ENCODE measurements at places on chromosomes 12 and 14.

- no peak for DNase-seq
These were observed 932.6 kb upstream of the TMEM132C start for GRCh38 chr12:127334365-127334764.

- no peak for DNase-seq
These were observed 2.1 kb upstream of the ARHGAP5 start for GRCh38 chr14:32074887-32075572.

DNA sequence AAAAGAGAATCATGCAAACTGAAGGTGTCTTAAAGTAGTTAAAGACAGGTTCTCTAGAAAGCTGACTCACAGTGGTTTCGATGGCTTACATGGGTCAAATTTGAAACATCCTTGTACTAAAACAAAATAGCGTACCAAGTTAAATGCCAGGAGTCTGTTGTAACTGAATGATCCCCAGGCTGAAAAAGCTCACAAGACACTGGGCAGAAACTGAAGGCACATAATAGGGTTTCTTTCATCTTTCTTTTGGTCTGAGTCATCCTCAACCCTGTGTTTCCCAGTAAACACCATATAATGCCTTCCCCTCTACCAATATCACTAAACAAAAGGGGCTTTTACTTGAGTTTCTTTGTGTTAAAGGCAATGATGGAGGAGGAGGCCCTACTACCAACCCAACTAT lies 12.8 kb downstream of the ZFYVE1 start:
- DNase-seq: no peak

DNA sequence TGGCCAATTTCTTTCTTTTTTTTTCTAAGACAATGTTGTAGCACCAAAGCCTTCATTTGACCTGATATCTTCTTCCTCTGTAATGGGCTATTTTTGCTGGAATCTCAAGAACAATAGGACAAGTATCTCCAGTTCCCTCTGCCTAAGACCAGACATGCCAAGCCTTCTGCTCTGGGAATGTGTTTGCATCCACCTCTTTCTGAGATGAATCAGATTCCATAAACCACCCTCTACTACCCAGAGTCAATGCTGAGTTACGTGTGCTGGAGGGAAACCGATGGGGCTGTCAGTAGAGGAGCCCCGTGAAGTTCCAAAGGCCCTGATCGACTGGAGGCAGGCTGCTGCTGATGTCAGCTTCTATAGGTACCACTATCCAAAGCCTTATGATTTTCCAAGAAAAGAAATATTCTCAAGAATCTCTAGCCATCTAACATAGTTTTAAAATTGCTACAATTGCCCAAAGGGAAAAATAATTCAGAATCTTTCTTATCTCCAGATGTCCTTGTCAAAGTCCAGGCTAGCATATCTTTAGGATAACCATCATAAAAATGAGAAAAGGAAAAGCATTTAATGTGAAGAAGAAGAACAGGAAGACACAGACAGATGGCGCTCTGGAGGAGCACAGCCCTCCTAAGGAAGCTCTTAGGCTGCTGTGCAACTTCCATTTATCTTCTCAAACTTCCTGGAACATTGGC lies 101.9 kb downstream of the SLC8A3 start:
- no peak for DNase-seq

DNA sequence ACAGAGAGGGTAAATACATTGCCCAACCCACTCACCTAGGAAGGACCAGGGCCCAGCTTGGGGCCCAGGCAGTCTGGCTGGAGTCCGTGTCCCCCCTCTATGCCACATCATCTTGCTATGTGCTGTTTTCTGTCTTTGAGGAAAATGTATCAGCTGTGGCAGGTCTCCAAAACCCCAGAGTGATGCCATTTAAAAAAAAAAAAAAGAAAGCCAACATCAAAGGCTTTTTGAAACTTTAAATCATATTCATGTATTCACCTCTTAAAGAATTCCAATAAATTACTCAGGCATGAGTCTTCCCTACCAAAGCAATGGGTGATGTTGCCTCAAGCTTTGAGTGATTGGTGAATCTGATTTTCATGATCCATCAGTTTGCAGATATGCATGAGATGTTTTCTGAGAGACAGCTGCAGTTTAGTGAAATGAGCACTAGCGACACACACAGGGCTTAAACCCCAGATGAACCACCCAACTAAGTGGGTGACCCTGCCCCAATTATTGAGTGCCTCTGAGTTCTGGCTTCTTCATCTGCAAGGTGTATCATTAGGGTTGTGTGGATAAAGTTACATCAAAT lies 6.1 kb downstream of the KRT81 start:
- DNase-seq: no peak

GRCh38 chr14:85895603-85896002 lies 365.7 kb downstream of the FLRT2 start:
- no peak for DNase-seq

DNA sequence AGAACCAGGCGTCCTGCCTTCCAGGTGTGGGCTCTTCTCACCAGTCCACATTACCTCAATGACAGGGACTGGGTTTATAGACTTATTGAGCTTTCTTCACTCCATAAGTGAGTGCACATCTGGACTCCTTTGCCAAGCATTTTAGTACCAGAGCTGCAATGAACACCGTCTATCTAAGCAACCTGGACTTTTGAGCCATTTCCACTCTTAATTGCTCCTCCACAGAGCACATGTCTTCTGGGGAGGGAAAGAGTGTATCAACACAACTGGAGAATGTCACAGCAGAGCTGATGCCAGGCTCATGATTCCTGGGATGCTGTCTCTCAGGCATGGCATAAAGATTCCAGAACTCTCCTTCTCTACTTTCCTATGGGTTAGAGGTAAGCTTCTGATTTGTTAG lies 43.0 kb upstream of the BDKRB2 start:
- no peak for DNase-seq

DNA sequence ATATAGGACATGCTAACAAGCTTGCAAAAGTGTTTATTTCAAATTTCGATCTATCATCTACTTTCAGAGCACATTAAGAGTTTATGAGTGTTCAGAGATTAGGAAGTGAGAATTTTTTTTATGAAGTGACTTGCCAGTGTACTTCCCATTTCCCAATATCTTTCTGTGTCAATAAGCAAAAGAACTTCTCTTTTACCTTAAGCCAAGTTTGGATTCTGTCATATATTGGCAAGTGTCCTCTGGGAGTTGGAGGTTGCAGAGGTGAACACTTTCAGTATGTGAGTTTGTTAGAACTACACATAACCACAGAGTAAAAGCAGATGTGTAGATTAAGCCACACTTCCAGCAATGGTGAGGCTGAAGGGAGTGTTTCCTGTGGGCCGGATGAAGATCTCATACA lies 16.6 kb upstream of the KLRF1 start:
- DNase-seq: peak; percentile 14

DNA sequence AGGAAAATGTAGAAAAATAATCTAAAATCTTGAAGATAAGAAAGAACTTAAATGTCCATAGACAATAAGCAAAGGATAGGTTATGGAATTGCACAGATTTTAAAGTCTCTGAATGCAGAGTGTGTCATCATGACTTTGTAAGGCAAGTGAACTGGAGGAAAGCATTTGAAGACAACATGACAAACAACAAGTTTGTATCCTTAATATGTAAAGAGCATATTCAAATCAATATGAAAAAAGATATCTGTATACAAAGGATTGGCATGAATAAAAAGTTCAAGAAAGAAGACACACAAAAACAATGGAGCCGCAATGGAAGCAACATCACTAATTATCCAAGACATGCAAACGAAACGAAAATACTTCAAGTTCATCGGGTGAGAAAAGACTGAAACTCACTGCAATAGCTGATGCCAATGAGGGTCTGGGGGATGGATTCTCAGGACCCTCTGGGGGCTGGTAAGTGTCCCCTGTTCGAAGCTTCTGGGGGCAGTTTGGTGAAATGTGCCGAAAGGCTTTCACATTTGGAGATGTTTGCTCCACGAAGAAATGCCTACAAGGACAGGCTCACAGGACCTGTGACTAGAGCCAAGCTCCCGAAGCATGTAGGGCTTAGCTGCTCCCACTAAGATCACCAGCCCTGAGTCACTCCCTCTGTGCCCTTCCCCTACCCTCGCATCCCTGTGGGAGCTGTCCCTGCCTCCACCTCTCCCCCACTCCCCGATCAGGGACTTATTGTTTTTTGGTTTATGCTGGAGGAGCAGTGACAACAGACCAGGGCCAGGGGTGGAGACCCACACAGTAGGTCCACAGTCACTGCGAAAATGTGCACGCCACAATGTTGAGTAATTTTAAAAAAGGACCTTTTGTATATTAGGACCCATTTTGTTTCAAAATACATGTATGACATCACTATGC lies 345.7 kb upstream of the SFSWAP start:
- no peak for DNase-seq

DNA sequence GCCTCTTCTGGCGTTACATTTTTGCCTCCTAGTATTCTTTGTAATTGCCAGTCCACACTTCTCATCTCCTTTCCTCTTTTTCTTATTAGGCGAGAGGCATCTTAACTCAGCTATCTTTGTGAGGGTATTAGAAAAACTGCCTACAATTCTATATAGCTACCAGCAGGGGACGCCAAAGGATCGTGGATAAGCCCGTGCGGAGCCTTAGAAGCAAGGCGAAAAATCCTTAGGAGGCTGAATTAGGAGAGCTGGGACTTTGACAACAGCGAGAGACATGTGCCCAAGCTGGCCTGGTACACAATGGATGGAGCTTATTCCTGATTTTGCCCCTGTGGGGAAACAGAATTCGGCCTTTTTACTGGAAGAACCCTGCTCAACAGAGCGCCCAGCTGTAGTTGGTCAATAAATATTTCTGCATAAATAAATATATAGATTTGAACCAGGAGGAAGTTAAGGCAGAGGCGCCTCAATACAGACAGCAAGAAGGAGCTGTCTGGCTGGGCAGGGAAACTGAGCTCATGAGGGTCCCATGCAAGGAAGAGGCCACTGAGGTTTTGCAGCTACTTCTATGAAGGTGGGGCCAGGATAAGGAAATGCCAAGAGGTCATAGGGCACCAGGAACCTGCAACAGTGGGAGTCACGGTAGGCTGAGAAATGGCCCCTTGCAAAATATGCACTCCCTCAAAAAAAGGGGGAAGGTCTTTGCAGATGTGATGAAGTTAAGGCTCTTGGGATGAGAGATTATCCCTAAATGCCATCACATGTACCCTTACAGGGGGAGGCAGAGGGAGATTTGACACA lies 14.6 kb upstream of the RBM19 start:
- DNase-seq: no peak

DNA sequence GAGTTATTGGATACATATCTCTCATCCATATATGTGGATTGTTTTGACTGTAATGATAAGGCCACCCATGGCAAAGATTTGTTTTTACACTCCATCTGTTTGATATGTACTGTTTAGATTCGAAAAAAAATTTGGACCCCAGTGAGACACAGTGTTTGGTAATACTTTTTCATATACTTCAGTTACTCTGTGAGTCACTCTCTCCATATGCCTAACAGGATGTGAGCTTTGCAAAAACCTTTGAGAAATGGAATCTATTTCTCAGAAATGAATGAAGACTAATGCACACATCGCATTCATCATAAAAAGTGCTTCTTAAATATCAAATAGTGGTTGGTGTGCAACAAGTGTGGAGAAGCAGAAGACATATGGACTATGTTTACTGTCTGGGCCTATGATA lies 781.5 kb downstream of the SLC6A15 start:
- no peak for DNase-seq

GRCh38 chr14:69547701-69548348 lies 26.8 kb downstream of the CCDC177 start:
- no peak for DNase-seq

DNA sequence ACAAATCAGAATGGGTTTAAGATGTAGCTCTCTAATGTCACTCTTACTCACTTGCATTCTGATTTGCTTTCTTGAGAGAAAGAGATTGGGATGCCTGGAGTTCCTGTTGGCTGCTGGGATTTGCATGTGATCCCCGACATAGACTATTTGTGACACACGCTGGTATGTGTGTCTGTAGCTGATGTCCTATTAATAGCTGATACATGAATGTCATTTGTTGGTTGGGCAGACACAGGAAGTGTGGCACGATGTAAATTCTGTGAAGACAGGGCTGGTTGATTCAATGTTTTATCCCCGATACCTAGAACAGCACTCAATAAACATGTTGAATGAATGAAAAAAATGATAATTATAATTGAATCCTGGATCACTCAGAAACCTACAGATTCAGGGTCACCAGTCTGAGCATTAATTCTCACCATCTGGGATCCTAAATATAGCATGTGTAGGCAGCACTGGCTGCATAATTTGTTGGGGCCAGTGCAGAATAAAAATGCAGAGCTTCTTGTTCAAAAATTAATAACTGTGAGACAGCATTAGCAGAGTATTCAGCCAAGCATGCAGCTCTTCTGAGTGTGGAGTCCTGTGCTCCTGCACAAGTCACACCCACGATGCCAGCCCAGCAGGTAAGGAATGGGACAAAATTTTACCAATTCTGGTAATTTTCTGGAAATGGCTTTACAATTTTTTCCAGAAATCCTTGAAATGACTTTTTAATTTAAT lies 35.5 kb upstream of the SOCS2 start:
- DNase-seq: no peak

DNA sequence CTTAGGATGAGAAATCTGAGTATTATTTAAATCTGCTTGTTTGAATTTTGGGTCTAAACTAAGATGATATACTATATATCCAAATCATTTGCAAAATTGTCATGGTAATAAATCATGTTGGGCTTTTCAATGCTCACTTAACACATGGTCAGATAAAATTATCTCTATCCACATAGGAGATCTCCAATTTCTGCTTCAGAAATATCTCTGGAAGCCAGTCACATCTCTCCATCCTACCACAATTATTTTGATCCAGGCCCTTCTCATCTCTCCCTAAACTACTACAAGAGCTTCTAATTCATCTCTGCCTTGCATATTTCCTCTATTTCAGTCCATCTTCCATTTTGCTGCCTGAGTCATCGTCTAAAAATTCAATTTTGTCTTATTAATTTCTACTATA lies 3.8 kb downstream of the DCN start:
- DNase-seq: no peak

DNA sequence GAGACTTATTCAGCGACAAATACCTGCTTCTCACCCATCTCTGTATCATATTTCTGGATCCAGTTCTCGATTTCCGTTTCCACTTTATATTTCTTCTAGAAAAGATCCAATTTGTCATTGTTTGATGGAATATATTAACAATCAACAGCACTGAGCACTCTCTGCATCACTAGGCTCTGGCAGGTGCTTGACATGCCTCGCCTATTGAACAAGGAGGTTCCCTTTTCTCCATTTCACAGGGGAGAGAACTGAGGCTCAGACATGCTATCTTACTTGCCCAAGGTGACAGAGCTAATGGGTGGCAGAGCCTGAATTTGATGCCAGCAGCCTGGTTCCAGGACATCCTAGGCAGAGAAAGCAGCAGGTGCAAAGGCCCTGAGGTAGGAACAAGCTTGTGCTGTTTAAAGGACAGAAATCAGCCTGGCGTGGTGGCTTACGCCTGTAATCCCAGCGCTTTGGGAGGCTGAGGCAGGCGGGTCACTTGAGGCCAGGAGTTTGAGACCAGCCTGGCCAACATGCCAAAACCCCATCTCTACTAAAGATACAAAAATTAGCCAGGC lies 12.1 kb downstream of the RITA1 start:
- no peak for DNase-seq

DNA sequence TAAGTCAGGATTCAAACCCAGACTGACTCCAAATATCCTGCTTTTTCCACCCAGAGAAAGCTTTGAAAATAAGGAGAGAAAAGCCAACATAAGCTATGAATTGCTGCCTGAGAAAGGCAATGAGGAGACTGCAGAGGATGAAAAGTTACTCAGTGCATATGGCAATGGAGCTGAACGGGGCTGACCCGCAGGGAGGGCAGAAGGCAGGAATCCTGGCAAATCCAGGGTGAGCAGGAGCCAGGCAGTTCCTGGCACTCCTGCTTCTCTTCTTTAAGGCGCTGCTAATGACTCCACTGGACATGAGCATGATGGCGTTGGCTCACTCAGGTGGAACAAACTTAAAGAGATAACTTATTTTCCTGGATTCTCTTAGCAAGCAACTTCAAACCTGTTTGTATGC lies 95.2 kb upstream of the TMCC3 start:
- DNase-seq: no peak

GRCh38 chr14:24875991-24876878 lies 173.7 kb downstream of the STXBP6 start:
- no peak for DNase-seq
